ENCODE measurements at places on chromosomes 3 and 15. TPM values are rescaled to one million over a fixed set of nuclear protein-coding genes. Genes with fewer than 3 reads are reported as not detected.

The USP19 gene
- 77.3 TPM for total RNA-seq

The HRH1 gene
- 16.7 TPM for total RNA-seq

The GRAMD1C gene
- 2.4 TPM for total RNA-seq

The GOLGA6D gene
- not detected for total RNA-seq

The RPN1 gene
- 477 TPM for total RNA-seq

Data from HT1080 (cell line).